ENCODE measurements at places on chromosomes 5 and 9.

DNA sequence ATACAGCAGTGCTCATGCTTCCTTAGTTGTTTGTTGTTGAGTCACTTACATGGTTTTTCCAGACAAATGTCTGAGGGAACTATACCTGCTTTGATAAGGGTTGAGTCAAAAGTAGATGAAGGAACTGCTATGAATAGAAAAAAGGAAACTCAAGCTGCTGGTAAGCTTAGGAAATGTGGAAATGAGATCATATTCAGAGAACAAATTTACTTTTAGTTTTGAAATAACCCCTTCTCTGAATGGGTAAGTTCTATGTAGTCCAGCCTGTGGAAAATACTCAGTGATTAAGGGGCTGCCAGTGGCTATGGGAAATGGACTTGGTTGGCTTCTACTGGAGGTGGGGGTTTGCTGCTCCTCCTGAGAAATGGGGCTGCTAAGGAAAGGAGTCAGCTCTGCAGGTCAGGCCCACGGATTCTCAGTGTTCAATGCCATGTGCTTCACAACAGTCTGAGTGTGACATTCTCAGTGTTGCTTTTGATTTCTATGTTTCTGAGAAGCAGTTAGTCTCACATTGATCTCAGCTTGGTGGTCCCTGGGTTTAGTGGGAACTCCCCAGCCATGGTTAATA is 47.7 kb upstream of the GLRX start:
- DNase-seq, result no peak

GRCh38 chr5:51172903-51173626 is 210.2 kb upstream of the ISL1 start:
- no peak for DNase-seq

DNA sequence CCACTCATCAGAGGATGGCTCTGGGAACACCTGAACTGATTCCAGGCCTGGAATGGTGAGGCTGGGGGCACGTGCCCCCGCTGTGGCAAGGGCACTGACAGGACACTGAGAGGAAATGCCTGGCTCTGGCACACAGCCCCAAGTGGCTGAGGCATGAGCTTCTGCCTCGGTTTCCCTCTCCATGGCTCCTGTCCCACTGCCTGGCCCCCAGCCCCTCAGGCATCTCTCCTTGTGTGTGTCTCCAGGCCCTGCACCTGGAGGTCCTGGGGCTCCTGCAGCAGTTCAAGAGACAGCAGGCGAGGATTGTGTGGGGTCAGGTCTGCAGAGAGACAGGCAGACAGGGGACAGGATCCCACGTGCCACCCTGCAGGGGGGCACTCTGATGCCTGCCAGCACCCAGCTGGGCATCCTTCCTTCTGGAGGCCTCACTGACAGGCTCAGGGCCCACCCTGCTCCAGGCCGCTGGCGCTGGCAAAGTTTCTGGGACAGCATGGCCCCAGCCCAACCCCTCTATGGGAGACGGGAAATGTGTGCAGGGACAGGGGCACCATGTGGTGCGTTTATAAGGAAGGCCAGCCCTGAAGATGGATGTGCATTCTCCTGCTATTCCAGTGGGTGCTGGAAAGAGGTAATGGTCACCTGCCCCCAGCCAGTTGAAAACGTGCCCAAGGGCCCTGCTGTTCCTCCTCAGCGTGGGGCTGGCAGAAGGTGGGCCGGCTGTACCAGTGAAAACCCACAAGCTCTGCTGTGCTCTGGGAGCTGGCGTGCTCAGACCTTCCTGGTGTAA is 66.0 kb downstream of the RASGEF1C start:
- DNase-seq, result peak; percentile 60

DNA sequence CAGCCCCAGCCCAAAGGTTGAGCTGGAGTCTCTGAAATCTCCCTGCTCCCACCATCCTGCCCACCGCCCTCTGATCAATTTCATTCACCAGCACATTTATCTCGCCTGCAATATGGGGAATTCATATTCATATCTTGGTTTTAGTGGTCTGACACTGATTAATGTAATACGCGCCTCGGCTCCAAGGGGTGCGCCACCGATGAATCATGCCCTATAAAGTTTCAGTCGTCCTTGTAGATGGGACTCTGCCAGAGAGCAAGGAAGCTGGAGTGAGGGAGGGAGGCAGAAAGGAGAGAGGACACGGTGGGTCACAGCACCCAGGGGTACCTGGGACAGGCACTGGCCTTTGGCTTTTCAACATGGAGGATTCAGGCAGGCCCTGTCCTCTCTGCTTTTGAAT is 8.9 kb downstream of the IRX1 start:
- no peak for DNase-seq

DNA sequence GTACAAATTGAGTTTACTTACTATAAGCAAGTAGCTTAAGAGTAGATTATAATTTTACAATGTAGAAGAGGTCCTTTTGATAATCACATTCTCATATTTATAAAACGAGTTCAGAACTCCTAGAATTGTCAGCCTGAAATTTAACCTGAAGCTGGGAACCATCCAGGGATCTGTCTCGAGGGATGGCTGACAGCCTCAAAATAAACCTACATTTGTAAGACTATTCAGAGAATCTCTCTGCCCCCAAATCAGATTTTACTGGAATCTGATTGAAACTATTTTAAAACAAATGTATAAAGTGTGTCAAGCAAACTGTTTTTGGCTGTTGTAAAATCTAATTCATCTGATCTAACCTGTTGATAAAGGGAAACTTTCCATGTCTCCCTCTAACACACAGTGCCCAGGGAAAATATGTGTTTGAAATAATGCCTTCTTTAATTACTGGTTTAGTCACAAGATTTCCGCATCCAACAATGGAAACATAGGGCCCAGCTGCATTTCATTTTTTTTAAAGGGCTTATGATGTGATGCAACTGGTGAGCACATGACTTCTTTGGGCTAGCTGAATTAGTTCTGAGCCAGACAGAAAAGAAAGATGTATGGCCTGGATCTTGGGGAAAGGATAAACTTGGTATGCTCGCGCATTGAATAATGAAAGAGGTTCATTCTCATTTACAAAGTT is 30.3 kb downstream of the SLC25A46 start:
- no peak for DNase-seq

GRCh38 chr9:7935681-7936080 is 136.1 kb upstream of the DMAC1 start:
- no peak for DNase-seq

DNA sequence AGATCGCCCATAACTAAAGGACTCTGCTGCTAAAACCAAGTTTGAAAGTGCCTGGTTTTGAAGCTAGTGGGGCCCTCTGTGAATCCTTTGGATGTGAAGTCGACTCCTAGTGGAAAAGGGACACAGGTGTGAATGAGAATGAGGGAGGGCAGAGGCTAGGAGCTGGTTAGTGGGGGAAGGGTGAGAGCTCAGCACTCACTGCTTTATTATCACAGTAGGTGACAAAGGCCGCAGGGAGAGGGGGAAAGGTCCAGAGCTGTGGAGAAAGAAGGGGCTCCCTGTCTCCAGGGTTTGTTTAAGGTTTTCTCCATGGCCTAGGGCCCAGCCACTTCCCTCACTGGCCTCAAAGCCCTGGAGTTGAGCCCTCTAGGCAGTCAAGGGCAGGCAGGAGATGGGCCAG is 3.5 kb downstream of the HDHD3 start:
- no peak for DNase-seq

GRCh38 chr5:110940136-110940535 is 131.4 kb upstream of the TSLP start:
- DNase-seq, result no peak

- no peak for DNase-seq
These were observed 395.9 kb downstream of the DTWD2 start for GRCh38 chr5:118592229-118593002.

DNA sequence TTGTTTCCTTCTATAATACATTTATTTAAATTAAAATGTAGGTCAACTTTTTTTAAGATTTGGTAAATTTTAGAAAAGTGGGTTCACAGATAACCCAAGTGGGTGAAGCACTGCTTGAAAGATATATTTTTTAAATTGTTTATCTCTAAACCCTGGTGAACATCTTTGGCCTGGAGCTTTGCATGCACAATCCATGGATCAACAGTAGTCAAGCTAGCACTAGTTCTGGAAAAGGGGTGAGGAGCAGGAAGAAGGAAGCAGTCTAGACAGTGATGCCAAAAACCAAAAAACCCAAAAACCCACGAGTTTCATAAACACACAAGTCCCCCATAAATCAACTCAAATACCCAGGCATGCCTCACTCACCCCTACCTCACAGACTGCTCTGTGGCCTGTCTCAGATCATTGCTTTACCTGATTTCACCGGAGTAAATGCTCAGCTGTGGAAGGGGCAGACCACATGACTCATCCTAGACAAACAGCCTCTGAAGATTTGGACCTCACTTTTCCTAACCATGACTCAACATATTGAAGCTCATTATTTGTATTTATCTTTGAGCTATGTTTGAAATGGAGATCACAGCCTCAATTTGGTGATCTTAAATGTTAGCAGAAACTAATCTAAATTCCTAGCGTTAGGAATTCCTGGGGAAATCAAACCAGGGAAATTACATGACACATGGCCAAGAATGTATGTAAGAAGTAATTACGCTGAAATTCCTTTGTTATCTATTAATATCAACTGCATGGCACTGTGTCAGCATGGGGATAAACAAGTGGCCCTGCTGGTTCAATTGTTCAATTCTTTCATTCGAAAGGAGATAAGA is 149.6 kb downstream of the ZNF608 start:
- DNase-seq, result no peak

Data from type B pancreatic cell (in vitro differentiated cells).